Hindlimb muscle (tissue), 1 donor: ENCODE measurements at places on chromosomes 1 and 21. TPM values are rescaled to one million over a fixed set of nuclear protein-coding genes. Genes with fewer than 3 reads are reported as not detected.

REG4 gene
- not detected for polyA plus RNA-seq

SCCPDH gene
- polyA plus RNA-seq = 36.3 TPM

MAPKAPK2 gene
- polyA plus RNA-seq = 65.3 TPM

PDE4B gene
- polyA plus RNA-seq = 18.0 TPM

CD84 gene
- 3.2 TPM for polyA plus RNA-seq

BGLAP gene
- 3.3 TPM for polyA plus RNA-seq

LRRC38 gene
- polyA plus RNA-seq = 31.8 TPM

PTCH2 gene
- polyA plus RNA-seq = 10.0 TPM

SLC26A9 gene
- 0.05 TPM for polyA plus RNA-seq

TMPRSS15 gene
- 0.89 TPM for polyA plus RNA-seq

NEK7 gene
- polyA plus RNA-seq = 37.2 TPM

STIL gene
- polyA plus RNA-seq = 3.9 TPM

KRTAP10-5 gene
- not detected for polyA plus RNA-seq

C1QTNF12 gene
- 3.6 TPM for polyA plus RNA-seq

ADAR gene
- polyA plus RNA-seq = 52.4 TPM

SH2D5 gene
- polyA plus RNA-seq = 0.44 TPM

GOLT1A gene
- not detected for polyA plus RNA-seq

C1orf210 gene
- not detected for polyA plus RNA-seq

CHI3L1 gene
- polyA plus RNA-seq = 1.7 TPM

GRCh38 chr1:28591708-28592320 is at the start of gene RAB42:
TSS of gene RAB42 (plus strand) at chr1:28592265. CDS start at chr1:28592512, 247 bp downstream.
- no peak for DNase-seq

- DNase-seq = no peak
Measured at GRCh38 chr1:51282605-51283004, 46.5 kb downstream of the RNF11 start.

- DNase-seq = no peak
Measured at GRCh38 chr1:239677362-239677761, 291.0 kb downstream of the CHRM3 start.

DNA sequence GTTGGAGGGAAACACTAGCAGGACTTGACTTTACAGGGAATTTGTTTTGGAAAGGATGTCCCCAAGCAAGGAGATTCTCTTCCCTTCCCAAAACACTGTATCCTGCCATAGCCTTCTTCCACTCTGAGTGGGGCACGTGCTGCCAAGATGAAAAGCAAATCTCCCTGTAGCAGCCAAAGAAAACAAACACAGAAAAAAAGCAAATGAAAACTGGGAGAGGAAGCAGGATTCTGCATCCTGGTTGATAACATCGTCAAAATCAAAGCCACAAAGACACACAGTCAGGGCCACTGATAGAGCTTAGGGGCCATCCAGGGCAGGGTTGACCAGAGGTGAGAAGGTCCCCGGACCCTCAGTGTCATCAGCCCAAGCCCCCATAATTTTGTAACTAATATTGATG is 16.0 kb upstream of the MTARC2 start:
- no peak for DNase-seq

DNA sequence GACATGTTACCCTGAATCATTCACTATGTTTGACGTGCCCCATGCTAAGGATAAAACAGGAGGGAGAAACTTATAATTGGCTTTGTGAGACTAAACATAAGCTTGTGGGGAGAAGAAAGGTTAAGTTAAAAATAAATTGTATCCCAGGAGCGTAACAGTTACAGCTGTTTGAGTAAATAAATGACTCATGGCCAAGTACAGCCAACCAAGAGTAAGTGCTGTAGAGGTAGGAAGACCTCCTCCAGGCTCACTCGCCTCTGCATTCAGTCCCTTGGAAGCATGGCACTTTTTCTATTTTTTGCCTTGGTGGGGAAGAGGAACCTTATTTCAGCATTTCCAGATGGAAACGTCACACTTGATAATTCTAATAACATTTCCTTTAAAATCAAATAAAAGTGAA is 116.5 kb downstream of the ZP4 start:
- no peak for DNase-seq

DNA sequence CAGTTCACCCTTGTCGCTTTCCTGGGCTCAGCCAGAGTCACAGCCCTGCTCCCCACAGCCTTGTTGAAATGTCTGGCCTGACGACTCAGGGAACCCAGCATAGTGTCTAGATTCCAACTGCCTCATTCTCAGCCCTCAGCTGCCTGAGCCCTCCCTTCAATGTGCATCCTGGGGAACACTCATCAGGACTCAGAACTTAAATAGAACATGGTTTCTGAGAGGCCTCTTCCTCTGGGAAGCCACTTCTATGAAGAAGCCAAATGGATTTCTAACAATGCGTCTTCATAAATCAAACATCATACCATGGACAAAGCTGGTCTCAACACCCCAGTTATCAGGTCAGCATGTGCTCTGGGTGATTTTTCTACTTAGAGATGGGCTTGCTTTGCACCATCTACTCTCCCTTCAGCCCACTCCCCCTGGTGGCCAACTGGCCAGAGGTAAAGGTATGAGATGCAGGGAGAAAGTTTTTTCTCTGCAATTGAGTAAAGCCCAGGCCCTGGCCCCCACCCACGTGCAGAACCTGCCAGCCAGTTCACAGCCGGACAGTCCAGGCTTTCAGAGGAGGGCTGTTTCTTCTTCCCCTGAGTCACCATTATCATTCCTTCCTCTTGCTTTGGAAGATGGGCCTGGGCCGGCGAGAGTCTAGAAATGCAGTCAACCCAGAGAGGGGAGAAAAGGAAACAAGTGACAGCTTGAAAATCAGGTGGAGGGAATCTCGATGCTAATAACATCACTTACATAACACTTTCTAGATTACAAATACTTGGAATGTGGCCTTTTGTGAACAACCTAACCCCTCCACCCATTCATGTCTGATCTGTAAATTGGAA is 32.1 kb downstream of the CD244 start:
- DNase-seq = peak; percentile 8

DNA sequence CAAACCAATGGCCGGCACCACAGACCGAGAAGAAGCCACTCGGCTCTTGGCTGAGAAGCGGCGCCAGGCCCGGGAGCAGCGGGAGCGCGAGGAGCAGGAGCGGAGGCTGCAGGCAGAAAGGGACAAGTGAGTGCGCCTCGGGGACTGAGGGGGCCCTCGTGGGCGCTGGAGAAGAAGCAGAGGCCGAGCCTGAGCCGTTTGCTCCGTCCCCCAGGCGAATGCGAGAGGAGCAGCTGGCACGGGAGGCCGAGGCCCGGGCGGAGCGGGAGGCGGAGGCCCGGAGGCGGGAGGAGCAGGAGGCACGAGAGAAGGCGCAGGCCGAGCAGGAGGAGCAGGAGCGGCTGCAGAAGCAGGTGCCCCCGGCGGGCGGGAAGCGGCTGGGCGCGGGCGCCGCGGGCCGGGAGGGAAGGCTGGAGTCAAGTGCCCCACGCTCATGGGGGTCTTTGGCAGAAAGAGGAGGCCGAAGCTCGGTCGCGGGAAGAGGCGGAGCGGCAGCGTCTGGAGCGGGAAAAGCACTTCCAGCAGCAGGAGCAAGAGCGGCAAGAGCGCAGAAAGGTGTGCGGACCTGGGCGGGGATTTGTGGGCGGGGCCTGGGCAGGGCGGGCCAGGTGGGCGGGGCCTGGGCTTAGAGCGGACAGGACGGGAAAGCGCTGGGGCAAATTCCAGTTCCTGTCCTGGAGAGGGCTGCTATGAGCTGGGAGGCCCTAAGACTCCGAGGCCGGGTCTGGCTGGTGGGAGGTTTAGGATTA is 22.7 kb downstream of the MAP7D1 start:
- no peak for DNase-seq

GRCh38 chr1:44250068-44250781 is 37.0 kb downstream of the DMAP1 start:
- no peak for DNase-seq

- DNase-seq = no peak
Measured at GRCh38 chr1:231899713-231900435, 273.3 kb downstream of the DISC1 start.

DNA sequence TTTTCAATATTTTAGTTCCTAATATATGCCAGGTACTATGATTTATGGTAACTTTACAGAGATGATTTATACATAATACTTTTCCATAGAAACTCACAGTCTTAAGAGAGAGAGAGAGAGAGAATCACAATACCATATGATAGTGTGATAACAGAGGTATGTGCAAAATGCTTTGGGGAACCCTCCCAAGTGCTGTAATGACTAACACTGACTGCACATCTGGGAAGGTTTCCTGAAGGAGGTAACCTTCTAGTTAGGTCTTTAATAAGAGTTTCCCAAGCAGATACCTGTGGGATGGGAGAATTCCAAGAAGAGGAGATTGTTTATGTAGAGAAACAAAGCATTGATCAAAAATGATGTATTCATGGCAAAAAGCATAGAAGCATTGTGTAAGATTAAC is 34.6 kb upstream of the PIGC start:
- no peak for DNase-seq

DNA sequence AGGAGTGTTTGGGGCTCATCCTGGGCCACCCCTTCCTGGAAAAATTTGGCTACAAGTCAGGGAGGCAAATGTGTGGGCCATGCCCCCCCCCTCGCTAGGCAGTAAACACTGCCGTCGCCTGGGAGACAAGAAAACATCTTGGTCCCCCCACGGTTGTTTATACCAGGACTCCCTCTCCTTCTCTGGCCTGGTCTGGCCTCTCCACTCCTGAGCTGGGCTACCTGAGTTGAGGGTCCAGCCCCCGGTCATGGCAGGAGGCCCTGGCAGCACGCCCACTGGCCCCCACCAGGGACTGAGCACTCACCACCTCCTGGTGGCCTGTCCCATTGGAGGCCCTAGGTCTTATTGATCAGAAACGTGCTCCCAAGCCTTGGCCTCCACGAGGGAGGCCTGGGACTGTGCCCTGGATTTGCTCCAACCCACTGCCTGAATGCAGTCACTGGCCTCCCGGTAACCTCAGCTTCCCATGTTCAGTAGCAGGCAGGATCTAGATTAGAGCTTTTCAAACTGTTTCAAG is 15.8 kb downstream of the KCNQ4 start:
- DNase-seq = peak; percentile 75

GRCh38 chr1:19089524-19089923 is 120.5 kb downstream of the UBR4 start:
- no peak for DNase-seq

DNA sequence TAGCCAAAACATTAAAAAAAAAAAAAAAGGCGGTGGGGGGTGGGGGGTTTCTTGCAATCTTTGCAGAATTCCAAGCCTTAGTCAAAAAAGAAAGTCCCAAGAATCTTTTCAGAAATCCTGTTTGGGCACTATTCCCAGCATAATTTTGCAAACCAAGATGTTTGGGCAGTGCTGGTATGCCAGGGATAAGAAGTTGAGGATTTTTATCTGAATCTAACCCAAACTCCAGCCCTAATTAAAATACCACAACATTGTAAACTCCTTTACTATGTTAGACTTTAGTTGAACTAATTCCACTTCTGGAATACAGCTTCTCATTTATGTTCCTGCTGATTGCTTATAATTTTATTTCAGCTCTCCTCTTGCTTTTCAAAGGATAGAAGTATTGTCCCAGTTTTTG is 504.1 kb upstream of the ADGRL2 start:
- DNase-seq = peak; percentile 28

- DNase-seq = no peak
Measured at GRCh38 chr1:151171190-151171589, 4.6 kb downstream of the TMOD4 start.

DNA sequence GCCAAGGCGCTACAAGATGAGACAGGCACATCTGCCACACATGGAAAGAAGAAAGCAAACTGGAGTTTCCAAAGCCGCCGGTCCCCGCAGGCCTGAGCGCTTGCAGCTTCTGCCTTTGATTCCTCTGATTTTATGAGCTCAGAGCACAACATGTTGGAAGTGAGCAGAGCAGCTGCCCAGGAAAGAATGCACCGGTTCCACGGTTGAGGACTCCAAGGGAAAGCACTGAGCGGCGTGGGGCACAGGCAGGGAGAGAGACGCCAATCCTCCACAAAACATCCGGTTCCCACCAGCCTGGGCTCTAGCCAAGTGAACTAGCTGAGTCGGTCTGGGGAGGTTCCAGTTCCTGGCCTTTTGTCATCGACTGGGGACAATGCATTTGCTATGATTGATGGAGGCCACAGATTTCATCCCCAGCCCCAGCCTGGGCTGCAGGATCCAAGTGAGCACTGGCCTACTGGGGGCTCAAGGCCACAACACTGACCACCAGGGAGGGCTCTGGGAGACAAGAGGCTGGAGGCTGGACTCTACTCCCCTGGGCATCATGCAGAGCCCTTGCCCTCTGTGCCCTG is 253.1 kb upstream of the IRF2BP2 start:
- peak; percentile 71 for DNase-seq

GRCh38 chr21:25094695-25095094 is 512.6 kb downstream of the MRPL39 start:
- DNase-seq = no peak

DNA sequence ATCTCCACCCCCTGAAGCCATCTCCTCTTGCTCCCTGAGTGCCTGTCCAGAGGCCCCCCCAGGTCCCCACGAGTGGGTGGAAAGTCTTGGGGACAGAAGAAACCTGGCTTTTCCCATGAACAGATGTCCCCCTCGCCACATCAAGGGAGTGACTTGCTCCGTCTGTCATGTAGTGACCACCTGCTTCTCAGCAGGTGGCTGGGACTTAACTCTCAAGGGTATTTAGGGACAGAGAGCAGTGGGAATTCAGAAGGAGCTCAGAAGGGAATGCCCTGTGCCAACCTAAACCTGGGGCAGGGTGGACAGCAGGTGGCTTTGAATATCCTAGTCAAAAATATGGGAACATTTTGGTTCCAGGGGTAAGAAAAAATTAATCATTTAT is 139.8 kb downstream of the PRDM16 start:
- no peak for DNase-seq

- no peak for DNase-seq
Measured at GRCh38 chr1:172277989-172278388, 142.5 kb upstream of the C1orf105 start.

- DNase-seq = no peak
Measured at GRCh38 chr21:46244602-46245001, 16.0 kb upstream of the LSS start.

- no peak for DNase-seq
Measured at GRCh38 chr21:40152476-40152875, 285.2 kb downstream of the PCP4 start.

- no peak for DNase-seq
Measured at GRCh38 chr1:92372164-92372563, 73.3 kb downstream of the RPAP2 start.

DNA sequence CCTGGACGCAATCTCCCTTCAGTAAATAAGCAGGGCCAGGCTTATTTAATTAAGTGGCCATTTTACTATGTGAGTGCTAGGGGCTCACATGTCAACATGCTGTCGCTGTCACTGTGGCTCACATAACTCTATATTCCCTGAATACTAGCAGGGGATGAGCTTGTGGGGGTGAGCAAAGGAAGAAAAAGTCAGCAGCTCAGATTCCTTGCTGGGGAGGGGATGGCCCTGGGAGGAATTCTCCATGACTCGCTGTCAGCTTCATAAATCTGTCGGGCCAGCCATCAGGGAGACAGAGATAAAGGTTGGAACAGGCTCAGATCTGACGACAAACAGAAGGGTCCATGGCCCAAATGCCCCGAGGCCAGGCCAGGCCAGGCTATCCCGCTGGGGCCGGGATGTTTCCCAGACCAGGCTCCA is 26.0 kb upstream of the PLEKHG5 start:
- DNase-seq = no peak
